ENCODE measurements at places on chromosomes 12 and 14.

GRCh38 chr12:10268037-10268436 is 39.6 kb upstream of the KLRD1 start:
- no peak for DNase-seq

DNA sequence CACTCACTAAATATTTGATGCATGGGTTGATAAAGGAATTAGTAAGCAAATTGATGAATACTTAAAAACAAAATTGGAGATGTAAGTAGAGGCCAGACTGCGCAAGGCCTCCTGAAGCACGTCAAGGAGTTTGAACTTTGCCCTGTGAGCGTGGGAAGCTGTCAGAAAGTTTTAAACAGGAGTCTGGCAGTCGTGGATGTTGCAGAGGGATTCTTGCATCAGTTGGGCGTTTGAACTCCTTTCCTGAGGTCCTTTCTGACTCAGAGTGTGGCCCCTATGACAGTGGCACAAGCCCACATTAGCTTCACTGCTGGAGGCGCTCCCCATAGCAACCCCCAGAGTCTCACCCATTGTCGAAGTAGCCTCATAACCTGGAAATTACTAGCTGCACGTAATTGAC is 17.9 kb upstream of the IL22 start:
- no peak for DNase-seq

DNA sequence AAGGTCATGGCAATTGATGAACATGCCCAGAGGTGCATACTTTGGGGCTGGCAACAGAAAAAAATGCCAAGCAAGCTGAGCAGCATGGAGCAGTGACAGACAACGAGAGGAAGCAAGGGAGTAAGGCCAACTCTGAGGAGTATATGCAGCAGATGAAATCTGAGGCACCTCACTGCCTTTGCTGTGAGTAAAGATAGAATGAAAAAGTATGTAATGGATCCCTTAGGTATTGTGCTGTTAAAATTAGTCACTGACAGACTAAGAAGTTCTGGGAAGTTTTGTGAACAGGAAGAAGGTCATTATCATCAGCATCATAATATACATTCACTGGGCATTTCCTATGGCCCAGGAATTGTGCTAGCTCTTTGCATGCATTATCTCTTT is 269.9 kb downstream of the DUSP6 start:
- no peak for DNase-seq

DNA sequence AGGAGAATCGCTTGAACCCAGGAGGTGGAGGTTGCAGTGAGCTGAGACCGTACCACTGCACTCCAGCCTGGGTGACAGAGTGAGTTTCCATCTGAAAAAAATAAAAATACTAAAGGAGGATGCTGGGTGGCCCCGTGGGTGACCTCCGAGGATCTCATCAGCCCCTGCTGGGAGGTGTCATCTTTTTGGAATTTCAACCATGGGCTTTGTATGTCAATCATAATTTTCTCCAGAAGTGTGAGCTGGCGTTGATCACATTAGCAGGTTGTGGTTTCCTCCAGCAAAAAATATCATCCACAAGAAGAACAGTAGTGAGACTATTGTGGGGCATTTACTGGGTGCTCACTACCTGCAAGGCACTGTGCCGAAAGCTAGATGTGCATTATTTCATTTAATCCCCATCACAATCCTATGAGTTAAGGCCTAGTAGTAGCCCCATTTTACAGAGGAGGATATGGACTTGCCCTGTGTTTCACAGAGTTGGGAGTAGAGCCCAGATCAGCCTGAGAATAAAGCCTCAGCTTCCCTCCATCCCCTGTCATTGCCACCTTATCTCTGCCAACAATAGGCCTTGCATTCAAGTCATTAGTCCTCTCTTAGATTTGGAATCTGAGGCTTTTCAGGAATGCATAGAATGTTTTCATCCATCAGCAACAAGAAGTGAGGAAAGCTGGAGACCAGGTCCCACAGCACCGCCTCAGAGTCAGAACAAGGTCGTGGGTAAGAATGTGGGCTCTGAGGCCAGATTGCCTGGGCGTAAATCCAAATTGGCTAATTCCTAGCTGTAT is 39.8 kb downstream of the SVOP start:
- DNase-seq: no peak

GRCh38 chr14:72380456-72380855 is 448.2 kb downstream of the RGS6 start:
- DNase-seq: no peak

GRCh38 chr14:92435154-92435553 is 78.4 kb upstream of the RIN3 start:
- DNase-seq: no peak
